ENCODE measurements at places on chromosomes 2 and 18.

DNA sequence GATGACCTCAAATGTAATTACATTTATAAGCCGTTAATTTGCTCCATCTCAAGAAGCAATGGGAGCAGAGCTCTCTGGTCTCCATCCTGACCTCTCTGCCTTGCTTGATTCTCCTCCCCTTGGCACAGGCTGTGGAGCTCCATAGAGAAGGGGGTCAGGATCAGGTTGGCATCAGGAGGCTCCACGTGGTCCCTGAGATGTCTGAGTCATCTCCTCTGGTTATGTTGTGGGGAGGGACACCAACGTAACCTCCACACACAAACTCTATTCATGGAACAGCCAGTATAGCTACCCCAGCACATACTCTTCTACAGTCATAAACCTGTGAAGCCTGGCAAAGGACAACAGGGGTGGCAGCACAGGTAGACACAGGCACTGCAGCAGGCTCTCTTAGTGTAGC is 29.0 kb downstream of the TRABD2A start:
- DNase-seq = no peak

DNA sequence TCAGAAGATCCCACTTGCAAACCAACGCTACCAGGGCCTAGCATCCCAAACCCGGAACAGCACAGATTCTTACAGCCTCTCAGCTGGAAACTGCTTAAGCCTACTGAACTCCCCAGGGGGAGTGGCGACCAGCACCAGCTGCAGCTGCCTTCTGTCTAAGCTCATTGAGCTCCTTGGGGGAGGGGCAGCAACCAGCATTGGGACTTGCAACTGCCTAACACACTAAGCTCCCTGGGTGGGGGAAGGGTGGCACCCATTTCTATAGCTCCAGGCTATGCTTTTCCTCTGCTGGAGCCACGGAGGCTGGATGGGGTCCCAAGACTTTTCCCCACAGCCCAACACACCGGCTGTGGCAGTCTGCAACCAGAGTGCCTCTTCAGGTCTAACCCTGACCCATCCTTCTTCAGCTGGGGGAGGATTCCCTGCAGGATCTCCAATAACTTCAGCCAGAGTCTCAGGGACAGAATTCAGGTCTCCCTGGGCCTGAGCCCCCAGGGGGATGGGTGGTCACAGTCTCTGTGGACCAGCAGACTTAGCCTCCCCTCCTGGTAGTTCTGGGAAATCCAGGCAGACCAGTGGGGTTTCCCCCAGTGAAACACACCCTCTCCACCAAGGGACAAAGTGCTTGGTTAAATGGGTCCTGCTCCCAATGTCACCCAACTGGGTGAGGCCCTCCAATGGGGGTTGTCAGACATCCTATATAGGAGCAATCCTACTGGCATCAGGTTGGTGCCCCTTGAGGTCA is 45.9 kb upstream of the ITGA4 start:
- no peak for DNase-seq

DNA sequence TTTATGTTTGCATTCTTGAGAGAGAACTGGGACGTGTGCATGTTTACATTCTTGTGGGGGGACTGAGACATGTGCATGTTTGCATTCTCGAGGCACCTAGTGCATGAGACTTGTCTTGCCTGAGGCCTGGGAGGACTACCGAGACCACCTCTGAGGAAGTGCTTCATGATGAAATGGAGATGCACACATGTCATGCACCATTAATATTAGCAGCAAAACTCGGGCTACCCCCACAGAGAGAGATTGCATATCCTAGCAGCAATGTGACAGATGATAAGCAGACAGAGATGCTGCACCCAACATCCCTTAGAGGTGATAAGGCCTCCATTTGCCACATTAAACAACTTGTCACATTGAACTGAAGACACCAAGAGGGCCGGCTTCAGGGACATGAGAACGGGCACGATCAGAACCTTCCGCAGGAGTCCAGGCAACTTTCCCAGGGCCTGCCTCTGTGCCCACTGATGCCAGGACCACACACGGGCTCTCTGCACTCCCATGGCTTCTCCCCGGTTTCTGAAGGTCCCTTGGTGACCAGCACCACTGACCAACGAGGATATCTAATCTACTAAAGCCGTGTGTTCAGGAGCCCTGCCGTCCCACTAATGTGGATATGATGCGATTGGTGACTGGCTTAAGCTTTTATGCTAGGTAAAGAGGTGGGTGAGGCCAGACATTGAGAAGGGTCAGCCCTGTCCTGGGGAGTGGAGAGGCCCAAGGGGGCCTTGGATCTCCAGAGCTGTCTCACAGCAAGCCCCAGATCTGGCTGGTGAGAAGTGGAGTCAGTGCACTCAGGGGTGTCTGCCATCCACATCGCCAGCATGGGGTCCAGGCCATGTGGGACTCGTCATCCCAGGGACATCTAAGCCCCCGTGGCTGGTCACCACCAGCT is 208.3 kb downstream of the NDUFA10 start:
- no peak for DNase-seq

DNA sequence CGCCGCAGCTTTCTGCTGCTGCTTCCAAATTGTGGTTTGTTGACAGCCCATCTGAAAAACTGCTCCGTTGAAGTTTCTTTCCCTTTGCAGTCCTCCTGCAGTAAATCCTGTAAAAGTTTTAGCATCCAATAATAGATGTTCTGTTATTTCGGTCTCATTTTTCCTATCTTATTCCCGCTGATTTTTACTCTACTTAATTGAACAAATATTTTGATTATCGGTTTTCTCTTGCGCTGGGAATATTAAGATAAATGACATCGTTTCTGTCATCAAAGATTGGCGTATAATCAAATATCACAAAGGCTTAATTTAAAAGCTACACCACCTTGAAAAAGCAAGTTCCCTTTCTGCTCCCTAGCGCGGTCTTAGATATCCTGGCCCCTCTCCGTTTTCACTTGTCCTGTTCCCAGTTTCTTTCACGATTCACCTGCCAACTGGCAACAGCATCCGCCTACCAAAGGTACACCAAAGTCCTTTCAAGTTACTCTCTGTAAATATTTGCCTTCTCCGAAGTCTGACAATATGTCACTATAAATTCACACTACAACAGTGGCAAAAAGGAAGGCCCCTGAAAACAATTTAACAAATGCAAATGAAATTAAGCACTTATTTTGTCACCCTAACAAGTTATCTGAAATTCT is 1.0 kb upstream of the STRN start:
- no peak for DNase-seq

GRCh38 chr2:37802899-37803379 is 122.1 kb upstream of the RMDN2 start:
- DNase-seq = no peak

DNA sequence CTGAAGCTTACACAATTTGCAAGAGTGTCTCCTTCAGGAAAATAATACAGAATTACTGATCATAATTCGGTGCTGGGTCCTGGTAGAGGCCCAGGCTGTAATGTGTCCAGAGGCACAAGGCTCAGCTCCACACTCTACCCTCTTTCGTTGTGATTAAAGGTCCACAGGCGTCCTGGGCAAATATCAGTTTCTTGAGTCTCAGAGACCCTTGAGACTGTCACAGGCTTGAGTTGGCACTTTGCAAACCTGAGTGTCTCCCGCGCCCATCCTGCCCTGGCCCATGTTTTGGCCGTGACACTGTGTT is 46.9 kb upstream of the SMAD7 start:
- DNase-seq = no peak

DNA sequence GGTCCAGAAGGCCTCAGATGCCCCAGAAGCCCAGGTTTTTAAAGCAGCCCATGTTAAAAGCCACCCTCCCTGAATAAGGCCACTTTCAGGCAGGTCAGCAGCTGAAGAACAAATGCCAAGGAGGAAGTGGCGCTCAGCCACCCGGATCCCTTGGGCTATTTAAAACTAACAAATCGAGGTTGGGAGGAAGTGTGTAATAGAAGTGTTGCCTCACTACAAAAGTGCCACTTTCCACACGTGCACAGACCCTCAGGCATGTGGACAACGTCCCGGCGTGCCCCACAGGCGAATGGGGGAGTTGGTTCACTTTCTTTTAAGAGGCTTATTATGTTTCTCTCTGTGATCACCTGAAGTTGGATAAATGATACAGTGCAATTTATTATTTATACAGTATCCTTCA is 173.8 kb upstream of the SALL3 start:
- no peak for DNase-seq

DNA sequence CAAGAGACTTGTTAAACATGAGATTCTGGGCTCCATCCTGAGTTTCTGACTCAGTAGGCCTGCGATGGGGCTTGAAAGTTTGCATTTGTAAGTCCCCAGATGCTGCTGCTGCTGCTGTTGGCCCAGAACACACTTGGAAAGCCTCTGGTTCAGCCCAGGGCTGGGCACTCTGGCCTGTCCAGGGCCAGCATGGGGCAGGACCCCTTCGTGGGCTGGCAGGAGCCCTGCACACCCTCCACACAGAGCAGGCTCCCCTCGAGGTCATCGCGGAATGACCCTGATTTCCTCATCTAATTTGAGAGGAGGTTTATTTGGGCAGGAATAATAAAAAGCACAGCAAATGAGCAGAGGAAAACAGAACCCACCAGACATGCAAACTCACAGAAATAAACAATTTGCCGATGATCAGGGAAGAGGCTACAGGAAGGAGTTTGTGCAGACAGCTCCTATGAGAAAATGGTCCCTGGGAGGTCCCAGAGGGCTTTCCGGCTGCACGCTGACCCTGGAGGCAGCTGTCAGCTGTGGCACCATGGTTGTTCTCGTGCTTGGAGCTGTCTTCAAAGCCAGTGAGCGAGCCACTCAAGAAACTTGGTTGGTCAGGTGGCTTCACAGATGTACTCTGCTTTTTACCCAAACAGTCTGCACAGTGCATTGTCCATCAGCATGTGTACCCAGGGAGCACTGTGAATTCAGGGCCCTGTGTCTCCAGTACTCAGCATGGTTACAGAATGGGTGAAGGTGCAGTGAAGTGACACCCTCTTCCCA is 119.3 kb downstream of the GLI2 start:
- no peak for DNase-seq
